Stimulated activated CD4-positive, alpha-beta T cell treated with anti-CD3 and anti-CD28 coated beads, TNF-alpha, amount 100 ng/mL, for 48 hours (primary cell): ENCODE measurements at places on chromosomes 7 and 10.

GRCh38 chr7:147664541-147664940 is 926.0 kb upstream of the C7orf33 start:
- no peak for DNase-seq

GRCh38 chr7:140714331-140715040 is 18.0 kb downstream of the NDUFB2 start:
- no peak for DNase-seq

GRCh38 chr7:128425850-128426249 is 16.1 kb upstream of the IMPDH1 start:
- DNase-seq, result peak; percentile 78

- no peak for DNase-seq
Observed at GRCh38 chr7:101591504-101591903, 37.6 kb downstream of the MYL10 start.

- no peak for DNase-seq
Observed at GRCh38 chr7:42704710-42705109, 207.2 kb downstream of the C7orf25 start.

- no peak for DNase-seq
Observed at GRCh38 chr10:25063644-25064043, 47.2 kb downstream of the THNSL1 start.

- DNase-seq, result no peak
Observed at GRCh38 chr7:10106609-10107008, 867.1 kb upstream of the PHF14 start.

GRCh38 chr7:135976312-135977006 is 700 bp downstream of the MTPN start:
- no peak for DNase-seq

DNA sequence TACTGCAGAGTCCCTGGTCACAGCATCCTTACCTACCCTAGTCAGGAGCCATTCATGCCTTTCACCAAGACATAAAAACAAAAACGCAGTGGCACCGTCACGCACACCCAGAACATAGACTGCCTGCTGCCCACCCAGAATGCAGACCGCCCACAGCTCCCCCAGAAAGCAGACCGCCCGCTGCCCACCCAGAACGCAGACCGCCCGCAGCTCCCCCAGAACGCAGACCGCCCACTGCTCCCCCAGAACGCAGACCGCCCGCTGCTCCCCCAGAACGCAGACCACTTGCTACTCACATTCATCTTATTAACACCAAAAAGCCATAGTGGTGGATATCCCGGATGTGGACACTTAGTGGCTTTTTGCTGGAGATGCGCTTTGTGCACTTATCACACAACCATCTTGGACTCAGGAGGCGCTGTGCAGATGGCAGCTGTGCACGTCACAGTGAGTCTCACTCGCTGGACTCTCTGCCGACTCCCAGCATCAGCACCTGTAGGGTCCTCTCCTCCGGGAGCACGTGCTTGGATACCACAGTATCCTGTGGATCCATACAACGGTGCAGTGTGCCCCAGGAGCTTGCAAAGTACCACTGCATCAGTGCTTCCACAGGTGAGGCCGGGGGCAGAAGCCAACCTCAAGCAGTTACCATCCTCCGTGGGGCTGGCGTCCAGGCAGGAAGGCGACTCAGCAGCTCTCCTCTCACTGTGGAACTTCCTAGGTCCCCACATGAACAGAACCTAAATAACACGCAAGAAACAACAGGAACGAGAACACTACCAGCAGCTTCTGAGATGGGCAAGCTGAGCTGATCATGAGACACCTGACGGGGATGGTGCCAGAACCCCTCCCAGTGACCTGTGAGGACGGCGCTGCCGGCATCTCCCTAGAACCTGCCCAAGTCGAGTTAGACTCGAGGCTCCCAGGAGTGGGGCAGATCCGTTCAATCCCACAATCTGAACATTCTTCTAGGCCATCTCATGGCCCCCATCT is 161.0 kb downstream of the DIP2C start:
- DNase-seq, result no peak

DNA sequence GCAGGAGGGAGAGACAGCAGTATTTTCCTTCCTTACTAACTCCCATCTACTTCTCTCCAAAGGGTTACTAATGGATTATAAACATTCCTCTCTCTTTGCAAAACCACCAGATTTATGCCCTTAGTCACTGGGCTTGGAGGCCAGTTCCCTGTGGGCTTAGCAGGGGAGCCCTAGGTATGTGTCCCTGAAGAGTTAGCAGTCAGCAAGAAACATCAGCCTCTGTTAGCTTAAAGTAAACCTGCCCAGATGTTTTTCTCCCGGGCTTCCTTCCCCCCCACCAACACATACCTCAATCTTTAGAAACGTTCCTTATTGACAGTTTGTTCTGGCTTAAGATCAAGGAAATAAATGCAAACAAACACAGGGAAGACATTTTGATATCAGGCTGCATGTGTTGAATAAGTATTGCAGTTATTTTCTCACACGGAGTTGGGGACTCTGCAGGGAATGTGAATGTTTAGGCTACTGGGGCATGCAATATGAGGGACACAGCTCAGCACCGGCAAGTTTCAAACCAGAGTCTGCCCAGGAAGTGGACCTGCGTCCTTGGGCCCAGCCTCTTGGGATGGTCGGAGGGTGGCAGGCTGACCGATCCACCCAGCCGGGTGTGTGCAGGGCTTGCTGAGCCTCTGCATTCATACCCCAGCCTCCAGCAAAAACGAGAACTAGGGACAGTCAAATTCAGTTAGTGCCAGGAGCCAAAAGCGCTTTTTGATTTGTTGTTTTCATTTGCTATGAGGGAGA is 252.0 kb upstream of the GRB10 start:
- DNase-seq, result no peak

DNA sequence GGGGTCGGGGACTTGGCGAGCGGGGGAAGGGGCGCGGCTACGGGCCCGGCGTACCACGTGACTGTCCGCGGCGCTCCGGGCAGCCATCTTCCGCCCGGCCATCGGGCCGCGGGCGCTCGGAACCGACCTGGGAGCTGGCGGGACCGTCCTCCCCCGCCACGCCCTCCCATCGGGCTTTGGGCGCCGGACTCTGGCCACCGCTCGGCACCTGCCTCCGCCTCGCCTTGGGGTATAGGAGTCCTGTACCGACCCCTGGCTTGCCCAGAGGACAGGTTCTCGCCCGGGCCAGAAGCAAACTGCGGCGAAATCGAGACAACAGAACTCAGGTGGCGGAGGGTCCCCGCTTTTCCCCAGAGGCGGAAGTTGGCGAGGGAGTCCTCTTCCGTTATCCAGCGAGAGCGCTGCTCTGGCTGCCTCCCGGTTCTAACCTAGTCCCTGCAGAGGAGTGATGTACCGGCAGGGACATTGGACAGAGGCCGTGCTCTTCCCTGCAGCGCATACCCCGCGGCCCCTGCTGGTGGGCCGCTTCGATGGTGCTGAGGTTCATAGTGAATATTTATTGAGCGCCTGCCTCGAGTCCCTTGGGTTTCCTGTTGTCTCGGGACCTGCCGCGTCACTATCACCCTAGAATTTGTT is 1.2 kb upstream of the SGMS1 start:
- DNase-seq, result peak; percentile 23

- DNase-seq, result no peak
Observed at GRCh38 chr10:28710202-28710886, 33.0 kb downstream of the BAMBI start.

DNA sequence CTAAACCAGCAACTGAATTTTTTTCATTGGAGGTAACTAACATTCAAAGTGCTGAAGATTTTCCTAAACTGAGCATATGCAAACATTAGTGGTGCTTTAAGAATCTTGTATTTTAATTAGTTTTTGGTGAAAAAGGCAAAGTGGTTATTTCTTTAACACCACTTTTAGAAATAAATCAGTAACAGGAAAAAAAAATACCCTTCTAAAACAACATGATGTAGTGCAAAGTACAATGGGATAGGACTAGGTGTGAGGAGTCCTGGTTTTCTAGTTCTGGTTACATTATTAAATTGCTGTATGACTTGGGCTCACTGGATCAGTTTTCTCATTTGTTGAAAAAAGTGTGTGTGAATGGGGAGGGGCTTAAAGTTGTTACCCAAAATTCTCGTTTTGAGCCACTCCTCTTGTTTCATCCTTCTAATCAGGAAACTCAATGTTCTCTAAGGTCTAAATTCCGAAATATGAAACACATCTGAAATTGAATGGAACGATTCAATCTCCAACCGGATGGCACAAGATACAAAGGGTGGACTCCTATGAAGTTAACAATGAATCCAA is 1.8 kb downstream of the WASL start:
- DNase-seq, result no peak

DNA sequence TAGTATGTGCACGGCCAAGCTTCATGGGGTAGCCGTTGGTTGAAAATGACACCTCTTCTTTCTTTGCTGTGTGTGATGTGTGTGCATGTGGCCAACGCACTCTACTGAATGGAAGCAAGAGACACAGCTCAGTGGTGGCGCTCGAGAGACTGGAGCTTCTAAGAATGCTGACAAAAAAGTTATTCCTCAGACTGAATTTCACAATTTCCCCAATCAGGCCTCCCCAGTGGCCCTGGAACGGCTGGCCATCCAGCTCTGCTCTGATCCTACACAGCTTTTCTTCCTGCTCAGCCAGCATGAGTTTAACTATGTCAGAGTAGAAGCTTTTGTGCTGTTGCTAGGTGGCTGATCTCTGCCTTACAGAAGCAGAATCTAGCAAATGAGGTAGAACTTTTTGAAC is 186.7 kb upstream of the PLXDC2 start:
- no peak for DNase-seq

- no peak for DNase-seq
Observed at GRCh38 chr10:10777279-10777678, 240.4 kb upstream of the CELF2 start.

GRCh38 chr7:47479821-47480575 is 101.9 kb downstream of the TNS3 start:
- DNase-seq, result no peak

- DNase-seq, result no peak
Observed at GRCh38 chr10:80253266-80253962, 36.0 kb downstream of the MAT1A start.

DNA sequence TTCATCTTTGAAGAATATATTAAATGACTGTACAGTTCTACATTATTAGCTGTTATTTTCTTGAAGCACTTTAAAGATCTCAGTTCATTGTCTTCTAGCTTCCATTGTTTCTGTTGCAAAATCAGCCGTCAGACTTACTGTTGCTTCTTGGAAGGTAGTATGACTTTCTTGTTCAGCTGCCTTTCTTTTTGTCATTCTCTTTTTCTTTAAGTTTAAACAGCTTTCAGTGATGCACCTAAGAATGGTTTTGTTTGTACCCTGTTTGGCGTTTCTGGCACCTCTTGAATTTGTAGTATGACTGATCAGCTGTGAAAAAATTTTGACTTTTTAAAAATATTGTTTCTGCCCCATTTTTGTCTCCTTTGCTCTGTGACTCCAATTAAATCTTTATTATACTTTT is 9.3 kb downstream of the MKLN1 start:
- no peak for DNase-seq

DNA sequence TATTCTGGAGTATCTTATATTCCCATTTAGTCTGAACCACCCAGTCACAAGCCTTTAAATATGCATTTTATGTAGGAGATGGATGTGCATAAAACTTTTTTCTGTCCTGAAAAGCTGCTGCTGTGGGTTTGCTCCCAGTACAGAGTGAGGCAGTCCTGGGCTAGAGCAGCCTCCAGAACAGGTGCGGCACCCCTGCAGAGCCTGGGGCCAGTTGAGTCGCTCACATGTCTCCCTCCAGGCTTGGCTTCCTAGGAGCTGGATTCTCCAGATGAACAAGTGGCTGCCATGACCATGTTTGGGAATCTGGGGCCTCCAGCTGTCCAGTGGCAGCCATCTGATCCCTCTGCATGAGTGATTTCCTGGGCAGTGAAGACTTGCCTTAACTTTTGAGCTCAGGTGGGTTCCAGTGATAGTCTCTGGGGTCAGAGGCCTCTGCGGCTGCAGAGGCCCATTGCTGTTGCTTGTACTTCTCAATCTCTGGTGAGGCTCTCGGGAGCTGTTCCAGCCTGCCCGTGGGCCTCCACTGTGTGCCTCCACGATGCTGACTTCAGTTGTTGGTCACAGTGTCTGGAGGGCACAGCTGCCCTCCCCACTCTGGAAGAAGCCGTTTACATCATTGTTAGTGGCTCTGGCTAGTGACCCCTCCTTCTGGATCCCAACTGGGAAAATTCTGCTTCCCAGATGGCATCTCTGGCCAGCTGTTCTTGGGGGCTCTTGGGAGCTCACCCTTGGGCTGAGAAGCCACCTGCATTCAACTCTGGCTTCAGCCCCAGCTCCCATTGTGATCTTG is 120.4 kb downstream of the EMX2 start:
- no peak for DNase-seq

GRCh38 chr7:139916717-139917395 is 87.8 kb downstream of the TBXAS1 start:
- DNase-seq, result no peak

DNA sequence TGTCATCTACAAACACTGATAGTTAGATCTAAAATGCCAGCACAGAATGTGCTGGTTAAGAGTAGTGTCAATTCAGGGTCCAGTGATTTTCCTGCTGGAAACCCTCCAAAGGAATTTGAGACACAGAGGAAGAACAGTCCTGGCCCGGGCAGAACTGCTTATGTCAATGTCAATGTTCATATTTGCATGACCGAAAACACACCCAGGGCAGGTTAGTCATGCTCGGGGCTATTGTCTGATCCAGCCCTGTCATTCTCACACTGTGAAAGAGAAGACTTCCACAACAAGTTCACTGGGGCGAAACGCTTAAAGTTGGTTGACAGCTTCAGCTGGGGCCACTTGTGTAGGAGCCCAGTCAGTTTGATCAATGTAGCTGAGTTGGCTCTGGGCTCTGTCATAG is 139.3 kb downstream of the C1GALT1 start:
- DNase-seq, result no peak

DNA sequence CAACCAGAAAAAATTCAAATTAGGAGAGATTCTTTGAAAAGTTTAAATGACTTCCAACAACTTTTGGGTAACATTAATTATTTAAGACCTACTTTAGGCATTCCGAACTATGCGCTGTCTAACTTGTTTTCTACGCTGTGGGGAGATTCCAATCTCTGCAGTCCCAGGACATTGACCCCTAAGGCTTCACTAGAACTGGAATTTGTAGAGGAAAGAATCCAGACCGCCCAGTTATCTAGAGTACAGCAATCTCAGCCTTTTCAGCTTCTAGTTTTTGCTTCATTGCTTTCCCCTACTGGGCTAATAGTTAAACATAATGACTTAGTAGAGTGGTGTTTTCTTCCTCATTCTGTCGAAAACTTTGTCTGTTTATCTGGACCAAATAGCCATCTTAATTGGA is 14.9 kb upstream of the DDC start:
- DNase-seq, result no peak

DNA sequence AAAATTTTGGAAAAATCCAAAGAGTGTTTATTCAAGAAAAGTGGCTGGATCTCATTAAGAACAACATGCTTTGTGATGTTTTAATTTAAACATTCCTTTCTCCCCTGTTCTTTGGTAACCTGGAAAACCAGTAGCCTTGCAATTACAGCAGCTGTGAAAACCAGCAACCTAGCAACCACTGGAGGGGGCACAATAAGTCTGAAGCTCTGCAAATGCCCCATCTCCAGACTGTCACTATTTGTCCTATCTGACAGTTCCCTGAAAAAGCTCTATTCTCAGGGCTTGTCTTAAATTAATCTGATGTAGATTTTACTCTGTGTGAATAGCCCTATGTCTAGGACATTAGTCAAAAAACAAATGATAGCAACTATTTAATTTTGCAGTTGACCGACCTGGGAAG is 137.6 kb upstream of the THSD7A start:
- DNase-seq, result no peak
